ENCODE measurements at places on chromosomes 13 and 19. TPM values are rescaled to one million over a fixed set of nuclear protein-coding genes. Genes with fewer than 3 reads are reported as not detected.

- DNase-seq: no peak
Measured at GRCh38 chr13:59625111-59625510, 538.6 kb downstream of the DIAPH3 start.

GRCh38 chr19:40663695-40664692 is 26.5 kb downstream of the NUMBL start:
- DNase-seq: no peak

GRCh38 chr13:109963960-109964563 is 177.7 kb upstream of the IRS2 start:
- no peak for DNase-seq

GRCh38 chr13:27679896-27680295 is 58.2 kb downstream of the POLR1D start:
- no peak for DNase-seq

DNA sequence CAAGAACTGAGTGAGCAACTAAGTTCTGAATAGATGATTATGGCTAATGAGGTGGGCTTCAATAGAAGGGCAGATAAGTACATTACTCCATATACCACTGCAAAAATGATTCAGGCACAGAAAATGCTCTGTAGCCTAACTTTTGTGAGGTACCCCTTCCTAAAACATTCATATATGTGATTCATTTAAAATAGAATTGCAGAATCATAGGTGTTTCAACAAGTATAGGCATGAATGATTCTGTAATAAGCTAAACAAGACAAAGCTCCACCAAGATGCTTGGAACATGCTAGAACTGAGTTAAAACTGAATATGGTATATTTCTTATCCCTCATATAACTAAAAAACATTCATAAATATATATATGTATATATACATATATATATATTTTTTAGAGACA is 12.1 kb downstream of the KBTBD7 start:
- no peak for DNase-seq

- no peak for DNase-seq
Measured at GRCh38 chr13:87005511-87005910, 665.7 kb upstream of the SLITRK5 start.

GRCh38 chr19:22602631-22603272 is 31.4 kb upstream of the ZNF492 start:
- no peak for DNase-seq

DNA sequence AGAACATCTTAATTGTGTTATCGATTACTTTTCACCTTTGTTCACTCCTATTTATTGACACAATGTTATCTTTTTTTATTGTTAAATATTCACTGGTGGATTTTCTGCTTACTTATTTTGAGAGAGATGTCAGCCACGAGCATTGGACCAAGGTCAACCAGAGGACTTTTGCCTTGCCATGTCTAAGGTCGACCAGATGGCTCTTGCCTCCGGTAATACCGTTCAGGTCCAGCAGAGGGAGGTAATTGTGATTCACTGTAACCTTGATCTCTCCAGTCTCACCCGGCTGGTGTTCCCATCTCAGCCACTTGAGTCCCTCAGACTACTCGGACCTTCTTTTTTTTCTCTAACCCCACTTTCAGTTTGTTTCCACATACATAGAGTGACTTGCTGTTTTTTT is 1438.1 kb downstream of the UQCRFS1 start:
- DNase-seq: no peak

DNA sequence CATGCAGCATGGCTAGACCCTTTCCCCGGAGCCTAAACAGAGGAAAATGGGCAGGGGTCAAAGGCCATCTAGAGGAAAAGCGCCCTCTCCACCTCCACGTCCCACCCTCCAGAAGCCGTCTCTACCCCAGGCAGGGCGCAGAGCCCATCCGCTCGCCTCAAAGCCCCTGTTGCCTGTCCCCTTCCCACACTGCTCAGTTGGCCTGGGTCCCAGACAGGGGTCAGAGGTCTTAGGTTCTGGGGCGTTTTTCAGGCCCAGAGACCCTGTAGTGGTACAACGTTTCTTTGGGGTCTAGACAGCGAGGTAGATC is 285 bp downstream of the TMEM143 start:
- peak; percentile 10 for DNase-seq

DNA sequence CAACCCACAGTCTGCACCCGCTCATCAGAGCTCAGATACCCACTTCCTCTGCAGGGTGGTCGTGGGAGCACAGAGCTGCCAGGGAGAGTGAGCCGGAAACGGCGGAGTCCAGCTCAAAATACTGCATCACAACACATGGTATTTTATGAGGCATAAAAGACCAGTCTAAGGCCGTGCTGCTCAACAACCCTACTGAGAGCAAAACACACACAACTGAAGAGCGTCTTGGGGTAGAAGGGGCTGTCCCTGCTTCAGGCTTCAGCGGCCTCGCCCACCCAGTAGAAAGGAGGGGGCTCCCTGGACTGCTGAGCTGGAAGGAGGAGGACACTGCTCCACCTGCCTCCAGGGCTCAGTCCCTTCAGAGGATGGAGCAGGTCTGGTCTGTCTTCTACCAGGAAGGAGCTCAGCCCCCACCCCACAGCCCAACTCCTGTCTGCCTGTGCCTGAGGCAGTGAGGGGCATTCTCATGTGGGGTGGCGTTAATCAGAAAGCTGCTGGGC is 36.9 kb downstream of the NAXD start:
- peak; percentile 1 for DNase-seq

- no peak for DNase-seq
Measured at GRCh38 chr19:9144920-9145319, 4.7 kb downstream of the ZNF317 start.

DNA sequence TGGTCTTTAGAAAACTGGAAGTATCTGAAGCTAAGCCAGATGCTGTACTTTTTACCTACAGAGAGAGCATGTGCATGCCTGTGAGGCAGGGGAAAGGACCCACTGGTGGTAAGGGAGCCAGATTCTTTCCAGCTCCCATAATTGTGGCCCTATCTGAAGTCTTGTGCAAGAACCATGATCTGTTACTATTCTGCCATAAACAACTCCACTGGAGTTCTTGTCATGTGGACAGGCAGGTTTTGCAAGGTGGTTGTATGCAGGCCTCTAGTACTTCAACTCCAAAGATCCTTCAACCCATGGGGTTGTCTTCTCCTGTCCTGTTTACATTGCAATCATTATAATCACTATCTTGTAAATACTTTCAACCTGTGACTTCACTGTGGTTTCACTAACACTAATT is 14.1 kb downstream of the PROSER1 start:
- DNase-seq: no peak

DNA sequence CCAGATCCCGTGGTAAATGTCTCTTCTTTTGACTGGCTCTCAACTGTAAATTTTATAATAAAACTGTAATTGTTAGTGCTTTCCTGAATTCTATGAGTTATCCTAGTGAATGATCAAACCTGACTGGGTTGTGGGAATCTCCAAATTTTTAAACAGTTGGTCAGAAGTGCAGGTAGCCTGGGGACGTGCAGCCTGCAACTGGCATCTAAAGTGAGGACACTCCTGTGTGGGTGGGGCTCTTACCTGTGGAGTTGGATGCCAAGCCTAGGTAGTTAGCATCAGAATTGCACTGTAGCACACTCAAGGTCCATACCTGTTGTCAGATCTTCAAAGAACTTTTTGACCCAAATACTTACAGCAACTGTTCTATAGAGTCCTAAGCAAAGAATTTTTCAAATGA is 207.1 kb upstream of the NBEA start:
- no peak for DNase-seq

- no peak for DNase-seq
Measured at GRCh38 chr13:30963791-30964190, 31.3 kb downstream of the TEX26 start.

- no peak for DNase-seq
Measured at GRCh38 chr19:19453125-19453454, 47.6 kb downstream of the GATAD2A start.

- peak; percentile 59 for DNase-seq
Measured at GRCh38 chr19:19405971-19406877, 749 bp downstream of the GATAD2A start.

Gene CEACAM6
- total RNA-seq: not detected

Gene KLHL1
- not detected for total RNA-seq

Gene NEK5
- not detected for total RNA-seq

Gene NOTCH3
- not detected for total RNA-seq

Gene NXNL1
- not detected for total RNA-seq

Gene ZNF792
- total RNA-seq: 8.9 TPM

Gene OR10H1
- 0.08 TPM for total RNA-seq

Gene IGLON5
- total RNA-seq: not detected

Measured in CD4-positive, alpha-beta T cell (primary cell).